ENCODE measurements at places on chromosomes 2 and 18.

- no peak for DNase-seq
Observed at GRCh38 chr2:105756435-105756834, 11.7 kb downstream of the NCK2 start.

DNA sequence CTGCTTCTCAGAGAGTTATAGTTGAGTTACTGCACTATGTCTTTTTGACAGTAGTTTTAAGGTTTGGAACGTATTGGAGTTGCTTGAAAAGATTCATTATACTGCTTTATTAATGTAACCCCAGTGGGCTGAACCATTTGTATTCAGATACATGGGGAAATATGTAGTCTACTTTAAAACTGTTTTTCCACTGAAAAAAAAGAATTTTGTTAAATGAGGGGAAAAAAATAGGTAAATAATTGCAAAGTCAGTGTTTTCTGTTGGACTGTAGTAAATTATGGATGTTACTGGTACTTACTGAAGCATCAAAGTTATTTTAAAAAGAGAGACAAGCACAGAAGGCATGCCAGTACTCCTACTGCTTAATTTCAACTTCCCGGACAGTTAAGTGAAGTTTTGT is 36.4 kb downstream of the ZC3H15 start:
- no peak for DNase-seq

DNA sequence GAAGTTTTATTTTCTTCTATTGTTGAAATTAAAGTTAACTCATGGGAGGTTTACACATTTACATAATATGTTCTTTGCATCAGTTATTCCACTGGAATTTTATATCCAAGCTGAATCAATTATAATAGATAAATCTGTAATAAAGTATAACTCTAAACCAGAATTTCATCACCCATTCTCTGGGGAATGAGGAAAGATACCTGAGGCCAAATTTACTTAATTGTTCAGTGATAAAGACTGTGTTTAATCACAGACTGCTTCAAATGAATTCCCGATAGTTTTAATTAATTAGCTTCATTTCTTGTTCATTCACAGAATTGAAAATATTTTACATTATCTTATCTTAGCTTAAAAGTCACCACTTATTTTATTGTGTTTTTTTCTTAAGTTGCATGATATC is 562.5 kb downstream of the ERBB4 start:
- DNase-seq, result no peak

DNA sequence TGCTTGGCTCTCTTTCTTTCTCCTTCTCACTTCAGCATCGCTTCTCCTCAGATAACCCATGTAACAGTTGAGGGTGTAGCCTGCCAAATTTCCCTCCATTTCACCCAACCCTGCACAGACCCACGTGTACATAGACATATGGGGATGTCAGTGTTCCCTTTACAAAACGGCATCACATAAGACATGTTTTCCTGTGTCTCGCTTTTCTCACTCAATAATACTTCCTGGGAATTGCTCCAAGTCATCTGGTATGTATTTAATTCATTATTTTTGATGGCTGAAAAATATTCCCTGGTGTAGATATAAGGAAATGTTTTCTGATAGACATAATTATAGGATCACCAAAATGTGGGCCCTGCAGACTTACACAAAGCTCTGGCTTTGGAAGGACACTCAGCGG is 176.8 kb downstream of the LOXHD1 start:
- no peak for DNase-seq

DNA sequence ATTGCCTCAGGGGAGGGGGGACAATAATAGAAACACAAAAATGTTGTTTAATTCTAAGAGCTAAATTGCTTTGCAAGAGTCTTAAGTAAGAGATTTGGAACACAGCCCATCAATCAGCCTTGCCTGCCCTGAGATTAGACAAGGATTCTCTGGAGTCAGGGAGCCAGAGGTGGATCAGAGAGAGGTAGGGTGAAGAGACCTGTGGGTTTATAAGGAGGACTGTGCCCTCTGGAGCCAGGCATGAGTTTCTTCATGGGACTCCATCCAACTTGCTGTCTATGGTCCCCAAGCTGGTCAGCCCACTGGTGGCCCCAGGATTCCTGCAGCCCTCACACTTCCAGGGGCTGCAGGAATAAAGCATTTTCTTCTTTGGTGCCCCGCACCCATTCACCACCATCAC is 139.3 kb downstream of the ALK start:
- DNase-seq, result no peak

DNA sequence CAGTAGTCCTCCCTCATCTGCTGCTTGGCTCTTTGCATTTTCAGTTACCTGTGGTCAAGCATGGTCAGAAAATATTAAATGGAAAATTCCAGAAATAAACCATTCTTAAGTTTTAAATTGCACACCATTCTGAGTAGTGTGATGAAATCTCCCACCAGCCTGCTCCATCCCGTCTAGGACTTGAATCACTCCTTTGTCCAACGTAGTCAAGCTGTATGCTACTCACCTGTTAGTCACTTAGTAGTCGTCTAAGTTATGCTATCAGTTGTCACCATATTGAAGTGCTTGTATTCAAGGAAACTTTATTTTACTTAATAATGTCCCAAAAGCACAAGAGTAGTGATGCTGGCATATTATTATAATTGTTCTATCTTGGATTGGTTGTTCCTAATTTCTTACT is 172.5 kb downstream of the FIGN start:
- no peak for DNase-seq

Data from AG10803 (cell line).